Activated naive CD4-positive, alpha-beta T cell treated with Interleukin-2 at 50 U/mL for 16 hours (primary cell): ENCODE measurements at places on chromosomes 5 and 9.
A peak's percentile ranks its signal among the peaks of the same experiment; 100 is the strongest.

DNA sequence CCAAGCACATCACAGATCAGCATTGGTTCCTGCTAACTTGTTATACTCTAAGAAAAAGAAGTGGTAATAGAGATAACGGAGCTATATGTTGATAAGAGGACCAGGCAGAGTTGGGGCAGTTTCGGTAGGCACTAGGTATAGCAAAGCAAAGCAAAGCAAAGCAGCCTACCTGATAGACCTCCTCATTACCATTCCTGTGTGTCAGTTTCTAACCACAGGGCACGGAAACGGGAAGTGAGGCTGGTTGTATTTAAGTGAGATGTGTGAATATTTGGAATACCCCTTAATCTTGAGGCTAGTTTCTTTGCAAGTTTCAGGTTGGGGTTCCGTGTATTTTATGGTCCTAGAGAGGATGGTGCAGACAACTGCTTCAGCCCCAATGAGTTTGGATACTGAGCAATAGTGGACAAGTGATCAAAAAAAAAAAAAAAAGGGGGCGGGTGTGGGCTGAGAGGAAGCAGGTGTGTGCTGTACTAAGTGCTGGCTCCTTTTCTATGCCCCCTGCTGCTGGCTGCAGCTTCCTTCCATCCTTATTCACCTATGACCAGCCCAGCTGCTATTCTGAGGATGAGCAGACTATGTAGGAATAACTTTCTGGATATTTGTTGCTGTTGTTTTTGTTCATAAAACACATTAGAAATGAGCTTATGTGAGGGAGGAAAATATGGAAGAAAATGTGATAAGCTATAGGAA lies 183.3 kb downstream of the SH3GL2 start:
- no peak for DNase-seq

- DNase-seq = no peak
Measured at GRCh38 chr9:8486095-8486494, 686.5 kb upstream of the DMAC1 start.

GRCh38 chr9:131679261-131680020 lies 60.4 kb downstream of the RAPGEF1 start:
- DNase-seq = no peak

- no peak for DNase-seq
Measured at GRCh38 chr5:123814801-123815470, 303.0 kb downstream of the CSNK1G3 start.

DNA sequence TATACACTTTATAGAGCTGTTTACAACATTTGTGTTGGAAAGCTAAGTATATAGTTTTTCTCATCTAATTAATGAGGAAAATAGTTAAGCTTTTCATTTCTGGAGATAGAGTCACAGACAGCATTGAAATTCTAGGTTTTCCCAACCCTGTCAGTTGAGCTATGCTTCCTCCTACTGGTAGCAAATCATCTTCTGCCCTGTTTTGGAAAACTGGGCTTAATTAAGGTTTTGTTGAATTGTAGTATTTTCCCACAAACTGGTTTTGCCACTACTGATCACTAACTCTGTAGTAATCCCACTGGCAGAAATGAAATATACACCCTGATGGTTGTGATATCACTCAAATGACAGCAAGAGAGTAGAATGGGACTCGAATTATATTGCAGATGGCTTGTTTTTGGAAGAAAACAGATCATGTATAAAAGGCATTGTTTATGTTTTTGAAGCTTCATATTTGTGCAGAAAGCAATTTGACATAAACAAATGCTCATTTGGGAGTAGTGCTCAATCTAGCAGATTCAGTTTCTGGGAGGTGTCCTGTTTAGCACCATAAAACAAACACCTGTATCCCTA lies 46.6 kb downstream of the CD180 start:
- no peak for DNase-seq

DNA sequence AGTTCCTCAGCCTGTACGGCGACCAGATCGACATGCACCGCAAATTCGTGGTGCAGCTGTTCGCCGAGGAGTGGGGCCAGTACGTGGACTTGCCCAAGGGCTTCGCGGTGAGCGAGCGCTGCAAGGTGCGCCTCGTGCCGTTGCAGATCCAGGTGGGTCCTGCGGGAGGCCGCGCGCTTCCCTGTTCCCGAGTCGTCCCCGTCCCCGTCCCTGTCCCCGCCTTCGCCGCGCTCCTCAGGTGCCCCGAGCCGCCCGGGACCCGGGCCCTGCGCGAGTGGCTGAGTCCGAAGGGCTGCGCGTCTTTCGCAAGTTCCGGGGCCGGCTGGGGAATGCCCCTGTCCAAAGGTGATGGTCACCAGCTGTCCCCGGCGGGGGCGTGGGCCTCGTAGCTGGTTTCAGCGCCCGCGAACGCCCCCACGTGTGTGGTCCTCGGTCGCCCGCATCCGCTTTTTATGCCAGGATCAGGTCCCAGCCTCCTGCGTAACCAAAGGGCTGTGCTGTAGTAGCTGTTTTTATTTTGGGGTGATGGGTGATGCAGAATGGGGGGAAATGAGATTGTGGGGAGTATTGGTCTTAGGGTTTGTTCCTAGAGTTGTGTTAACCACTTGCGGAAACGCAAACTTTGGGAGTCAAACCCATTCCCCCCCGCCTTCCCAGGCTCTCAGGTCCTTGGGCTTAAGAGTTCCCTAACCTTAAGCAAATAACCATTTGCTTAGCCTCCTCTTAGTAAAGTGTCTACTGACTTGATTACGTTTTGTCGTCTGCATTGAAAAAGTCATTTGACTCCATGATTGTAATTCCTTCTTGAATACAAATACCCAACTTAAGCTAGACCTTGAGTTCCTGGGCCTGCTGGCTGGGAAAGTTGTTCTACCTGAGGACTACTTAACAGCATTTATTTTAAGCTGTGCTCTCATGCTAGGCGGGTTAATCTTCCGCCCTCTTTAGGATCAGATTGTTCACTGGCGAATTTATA lies 663 bp downstream of the ISOC1 start:
- DNase-seq = peak; percentile 51

GRCh38 chr9:125758986-125759763 lies 12.0 kb downstream of the PBX3 start:
- DNase-seq = no peak

- no peak for DNase-seq
Measured at GRCh38 chr9:77486968-77487367, 161.2 kb downstream of the GNA14 start.

DNA sequence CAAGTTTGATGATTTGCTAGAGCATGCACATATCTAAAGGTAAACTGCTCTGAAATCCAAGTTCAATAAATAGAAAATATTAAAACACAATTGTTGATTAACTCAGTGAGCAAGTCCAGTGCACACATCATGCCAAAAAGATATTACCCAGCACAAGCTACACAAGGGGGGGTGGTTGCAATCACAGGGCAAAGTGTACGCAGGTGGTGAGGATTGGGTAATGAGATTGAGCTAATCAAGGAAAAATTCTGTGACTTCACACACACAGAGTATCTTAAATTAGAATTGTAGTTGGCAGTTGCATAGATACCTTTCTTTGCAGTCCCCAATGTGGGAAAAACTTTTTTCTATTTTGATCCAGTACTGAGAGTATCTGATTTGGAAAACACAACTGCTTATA lies 156.1 kb upstream of the NTRK2 start:
- DNase-seq = no peak

- DNase-seq = no peak
Measured at GRCh38 chr5:141560151-141560550, 58.6 kb downstream of the DIAPH1 start.

GRCh38 chr9:7369384-7369821 lies 430.2 kb downstream of the DMAC1 start:
- DNase-seq = no peak

DNA sequence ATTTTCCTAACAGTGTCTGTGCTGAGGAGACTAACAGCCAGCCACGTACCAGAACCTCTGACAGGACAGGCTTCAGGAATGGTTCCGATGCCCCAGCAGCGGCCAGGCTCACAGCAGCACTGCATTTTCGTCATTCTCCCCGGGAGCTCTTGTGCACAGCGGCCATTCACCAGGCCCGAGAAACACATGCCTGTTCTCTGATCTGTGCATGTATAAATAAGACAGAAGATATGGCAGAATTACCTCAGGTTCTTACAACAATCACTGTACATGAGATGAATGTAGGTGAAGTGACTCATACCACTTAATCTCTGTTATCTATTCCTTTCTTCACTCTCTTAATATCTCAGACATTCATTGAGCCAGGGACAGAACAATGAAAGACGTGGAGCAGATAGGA lies 143.0 kb downstream of the FBN2 start:
- no peak for DNase-seq

GRCh38 chr9:1120500-1121165 lies 70.5 kb downstream of the DMRT2 start:
- no peak for DNase-seq

DNA sequence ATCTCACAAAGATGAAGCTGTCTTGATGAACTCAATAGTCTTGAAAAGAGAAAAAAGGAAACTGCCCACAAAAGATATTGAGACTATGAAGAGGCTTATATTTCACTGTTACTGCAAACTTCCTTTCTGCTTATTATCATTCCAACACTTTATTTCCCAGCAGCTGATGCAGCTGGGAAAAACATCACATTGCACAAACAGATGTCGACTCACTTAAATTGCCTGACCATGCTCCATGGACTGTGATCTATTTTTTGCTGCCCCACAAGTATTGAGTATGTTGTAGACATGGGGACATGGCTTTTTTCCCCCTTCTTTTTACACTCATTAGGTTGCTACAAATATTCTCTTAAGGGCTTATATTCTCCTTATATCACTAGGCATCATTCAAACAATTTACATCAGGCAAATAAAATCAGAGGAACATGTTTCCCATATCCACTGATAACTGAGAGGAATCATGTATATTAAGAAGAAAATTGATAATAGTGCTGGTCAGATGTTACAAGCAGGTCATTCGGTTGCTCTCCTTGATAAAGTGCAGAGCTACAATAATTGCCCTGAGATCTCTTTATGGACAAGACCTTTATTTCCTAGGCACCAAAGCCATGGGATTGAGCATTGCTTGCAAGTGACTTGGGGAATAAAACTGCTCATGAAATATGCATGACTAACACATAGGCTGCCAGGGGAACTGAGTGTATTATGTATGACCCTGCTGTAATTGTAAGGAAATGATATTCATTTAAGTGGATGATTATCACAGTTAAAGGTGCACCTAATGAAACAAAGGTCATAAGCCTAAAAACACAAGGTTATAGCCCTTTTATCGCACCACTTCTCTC lies 509.9 kb downstream of the ZNF608 start:
- no peak for DNase-seq

DNA sequence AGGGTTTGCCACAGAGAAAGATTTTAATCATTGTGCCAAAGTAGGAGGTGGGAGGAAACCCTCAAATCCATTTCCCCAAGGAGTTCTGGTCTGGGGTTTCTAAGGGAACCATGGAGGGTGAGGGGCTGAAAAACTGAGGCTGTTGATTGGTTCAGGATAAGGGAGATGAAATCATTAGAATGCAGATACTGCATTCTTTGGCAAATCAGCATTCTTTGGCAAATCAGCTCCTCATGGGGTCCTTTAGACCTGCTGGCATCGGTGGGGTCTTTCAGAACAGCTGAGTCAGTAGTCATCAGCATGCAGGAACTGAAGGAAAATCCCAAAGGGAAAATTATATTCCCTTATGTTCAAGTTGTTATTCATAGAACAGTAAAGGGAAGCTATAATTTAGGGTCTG lies 585.5 kb downstream of the ISL1 start:
- DNase-seq = no peak

DNA sequence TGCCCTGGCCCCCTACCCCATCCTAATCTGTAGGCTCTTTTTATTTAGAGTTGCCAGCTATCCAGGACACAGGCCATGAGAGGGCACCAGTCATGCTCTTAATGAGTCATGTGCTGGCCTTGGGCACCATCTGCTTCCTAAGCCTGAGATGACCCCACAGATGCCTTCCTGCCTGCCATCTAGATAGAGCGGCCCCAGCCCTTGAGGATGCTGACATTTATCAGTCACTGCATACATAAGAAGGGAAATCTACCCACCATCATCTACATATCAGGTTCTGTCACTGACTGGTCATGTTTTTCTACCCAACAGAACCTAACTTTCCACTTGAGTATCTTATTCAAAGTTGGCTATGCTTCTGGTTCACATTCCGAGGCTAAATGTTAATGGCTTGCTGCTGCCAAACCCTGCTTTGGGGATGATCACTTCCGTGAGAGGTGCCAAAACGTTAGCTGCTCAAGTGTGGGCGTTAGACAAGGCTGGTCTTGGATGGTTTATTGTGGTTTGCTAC lies 49.9 kb upstream of the TTC23L start:
- DNase-seq = no peak

DNA sequence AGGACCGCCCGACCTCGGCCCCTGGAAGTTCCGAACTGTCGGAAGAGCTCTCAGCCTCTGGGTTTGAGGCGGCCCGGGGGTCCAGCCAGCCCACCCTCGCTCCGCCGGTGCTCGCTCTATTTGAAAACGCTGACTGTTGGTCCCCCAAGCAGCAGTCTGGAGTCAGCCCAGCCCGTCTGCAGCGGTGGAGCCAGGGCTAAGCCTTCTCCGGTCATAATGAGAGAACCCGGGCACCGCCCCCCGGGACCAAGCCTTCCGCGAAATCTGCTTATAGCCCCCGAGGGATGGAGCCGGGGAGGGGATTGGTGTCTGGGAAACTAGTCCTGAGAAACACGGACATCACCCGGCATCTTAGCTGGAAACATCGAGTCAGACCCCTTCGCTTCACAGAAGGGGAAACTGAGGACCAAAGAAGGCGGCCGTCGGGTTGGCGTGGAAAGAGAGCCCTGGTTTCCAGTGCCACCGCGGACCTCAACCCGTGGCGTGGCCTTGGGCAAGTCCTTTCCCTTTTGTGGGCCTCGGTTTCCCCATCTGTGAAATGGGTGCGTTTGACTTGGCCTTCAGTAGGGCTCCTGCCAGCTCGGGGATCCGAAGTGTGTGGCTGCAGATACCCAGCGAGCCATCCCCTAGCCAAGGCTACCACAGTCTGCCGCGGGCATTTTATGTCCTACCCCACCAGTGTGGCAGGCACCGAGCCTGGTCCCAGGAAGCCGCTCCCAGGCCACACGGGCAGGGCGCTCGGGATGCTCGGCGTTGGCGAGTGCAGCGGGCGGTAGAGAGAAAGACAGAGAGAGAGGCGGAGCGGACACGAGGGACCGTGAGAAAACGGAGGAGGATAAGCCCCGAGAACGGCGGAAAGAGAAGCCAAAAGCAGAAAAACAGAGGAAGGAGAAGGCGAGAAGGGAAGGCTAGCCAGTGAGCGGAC lies 857 bp downstream of the ADAM19 start:
- DNase-seq = peak; percentile 44

DNA sequence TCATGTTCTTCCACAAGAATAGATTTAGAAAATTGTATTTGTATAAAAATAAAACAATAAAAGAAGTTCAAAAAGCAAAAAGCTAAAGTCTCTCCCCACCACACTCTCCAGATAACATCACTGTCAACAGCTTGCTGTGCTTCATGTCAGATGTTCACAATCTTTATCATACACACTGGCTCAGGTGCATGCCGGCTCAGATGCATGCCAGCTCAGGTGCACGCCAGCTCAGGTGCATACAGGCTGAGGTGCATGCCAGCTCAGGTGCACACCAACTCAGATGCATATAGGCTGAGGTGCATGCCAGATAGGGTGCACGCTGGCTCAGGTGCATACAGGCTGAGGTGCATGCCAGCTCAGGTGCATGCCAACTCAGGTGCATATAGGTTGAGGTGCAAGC lies 26.5 kb downstream of the SEMA4D start:
- DNase-seq = no peak

GRCh38 chr5:73591102-73591695 lies 25.7 kb downstream of the UTP15 start:
- DNase-seq = no peak

- DNase-seq = no peak
Measured at GRCh38 chr5:40106847-40107246, 572.9 kb upstream of the PTGER4 start.

- no peak for DNase-seq
Measured at GRCh38 chr5:38323645-38324295, 65.4 kb downstream of the EGFLAM start.

- no peak for DNase-seq
Measured at GRCh38 chr9:122197882-122198281, 30.9 kb downstream of the LHX6 start.
